ENCODE measurements at places on chromosomes 11 and 22. TPM values are rescaled to one million over a fixed set of nuclear protein-coding genes. Genes with fewer than 3 reads are reported as not detected.

Gene MEN1
- 8.4 TPM for total RNA-seq

Gene MS4A6A
- 64.0 TPM for total RNA-seq

Gene SCO2
- not detected for total RNA-seq

Gene CCT8L2
- total RNA-seq, result not detected

Gene IGSF9B
- total RNA-seq, result 41.7 TPM

Gene DAGLA
- total RNA-seq, result 4.3 TPM

Gene NLRP14
- total RNA-seq, result not detected

Gene PNPLA5
- total RNA-seq, result not detected

Gene CDK2AP2
- 67.3 TPM for total RNA-seq

DNA sequence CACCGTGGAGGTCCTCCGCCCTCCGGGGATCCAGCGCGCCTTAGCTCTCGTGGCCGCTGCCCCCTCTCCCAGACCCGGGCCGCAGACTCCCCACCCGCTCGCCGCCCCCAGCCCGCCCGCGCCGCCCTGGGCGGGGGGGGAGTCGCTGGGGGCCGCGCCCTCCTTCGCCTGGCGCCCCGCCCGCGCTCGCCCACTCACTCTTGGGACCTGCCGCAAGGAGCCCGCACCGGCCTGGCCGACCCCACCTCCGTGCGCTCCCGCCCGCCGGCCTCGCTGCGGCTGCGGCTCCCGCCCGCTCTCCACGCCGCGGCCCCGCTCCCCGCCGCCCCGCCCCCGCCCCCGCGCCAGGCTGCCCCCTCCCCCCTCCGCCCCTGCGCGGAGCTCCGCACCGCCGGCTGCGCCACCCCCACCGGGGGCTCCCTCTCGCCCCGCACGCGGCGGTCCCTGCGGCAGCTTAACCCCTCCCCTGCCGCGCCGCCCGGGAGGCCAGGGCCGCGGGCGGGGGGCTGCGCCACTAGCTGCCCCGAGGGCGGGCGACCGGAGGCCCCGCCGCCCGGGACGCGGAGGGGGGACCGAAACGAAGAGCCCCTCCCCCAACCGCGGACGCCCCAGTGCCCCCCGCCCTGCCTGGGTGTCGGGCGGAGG is 724 bp upstream of the RASGRP2 start:
- peak; percentile 67 for DNase-seq

- DNase-seq, result no peak
These were observed 2.4 kb upstream of the KAT5 start for GRCh38 chr11:65709661-65710060.

DNA sequence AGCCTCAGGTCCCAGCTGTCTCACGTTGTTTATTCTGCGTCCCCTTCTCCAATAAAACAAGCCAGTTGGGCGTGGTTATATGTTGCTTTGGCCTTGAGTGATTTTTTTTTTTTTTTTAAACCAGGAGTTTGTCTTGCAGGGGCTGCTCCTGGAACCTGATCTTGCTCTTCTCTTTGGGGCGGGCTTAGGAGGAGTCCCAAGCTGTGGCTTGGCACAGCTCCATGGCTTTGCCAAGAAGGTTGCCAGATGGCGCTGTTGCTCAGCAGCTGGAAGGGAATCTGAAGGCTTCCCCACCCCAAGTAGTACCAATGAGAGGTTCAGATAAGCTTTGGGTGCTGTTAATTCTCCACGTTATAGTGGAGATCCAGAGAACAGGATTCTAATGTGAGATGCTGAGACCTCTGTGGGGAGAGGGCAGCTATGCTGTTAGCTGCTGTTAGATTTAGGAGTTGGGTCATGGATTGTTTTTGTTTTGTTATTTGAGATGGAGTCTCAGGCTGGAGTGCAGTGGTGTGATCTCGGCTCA is 2.0 kb upstream of the FERMT3 start:
- DNase-seq, result peak; percentile 92

- peak; percentile 34 for DNase-seq
These were observed 46.2 kb upstream of the A4GALT start for GRCh38 chr22:42766860-42767259.

DNA sequence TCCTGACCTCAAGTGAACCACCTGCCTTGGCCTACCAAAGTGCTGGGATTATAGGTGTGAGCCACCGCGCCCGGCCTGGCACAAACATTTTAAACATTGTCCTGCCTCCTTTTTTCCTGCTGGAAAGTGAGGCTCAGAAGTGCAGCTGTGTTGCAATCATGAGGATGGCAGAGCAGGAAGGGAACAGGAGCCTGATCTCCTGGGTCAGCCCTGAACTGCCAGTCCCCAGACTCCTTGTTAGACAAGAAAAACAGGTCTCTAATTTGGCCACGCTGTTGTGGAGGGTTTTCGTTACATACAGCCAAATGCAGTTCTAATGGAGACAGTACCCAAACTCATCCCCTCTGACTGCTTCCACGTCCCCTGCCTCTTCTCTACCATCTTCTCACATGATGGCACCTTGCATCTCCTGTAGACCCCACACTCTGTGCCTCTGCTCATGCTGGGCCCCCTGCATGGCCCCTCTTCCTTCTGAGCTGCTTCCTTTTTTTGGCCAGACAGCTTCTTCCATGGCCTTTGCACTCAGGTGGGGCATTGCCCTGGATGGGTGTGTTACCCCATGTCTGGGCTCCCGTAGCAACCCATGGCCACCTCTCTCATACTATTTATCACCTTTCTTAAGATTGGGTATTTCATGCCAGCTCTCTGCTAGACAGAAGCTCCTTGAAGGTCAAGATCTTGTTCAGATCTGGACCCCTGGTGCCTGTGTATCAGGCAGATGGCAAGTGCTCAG is 227.1 kb downstream of the CEP164 start:
- DNase-seq, result no peak

GRCh38 chr11:133905677-133906156 is 51.1 kb downstream of the IGSF9B start:
- no peak for DNase-seq

DNA sequence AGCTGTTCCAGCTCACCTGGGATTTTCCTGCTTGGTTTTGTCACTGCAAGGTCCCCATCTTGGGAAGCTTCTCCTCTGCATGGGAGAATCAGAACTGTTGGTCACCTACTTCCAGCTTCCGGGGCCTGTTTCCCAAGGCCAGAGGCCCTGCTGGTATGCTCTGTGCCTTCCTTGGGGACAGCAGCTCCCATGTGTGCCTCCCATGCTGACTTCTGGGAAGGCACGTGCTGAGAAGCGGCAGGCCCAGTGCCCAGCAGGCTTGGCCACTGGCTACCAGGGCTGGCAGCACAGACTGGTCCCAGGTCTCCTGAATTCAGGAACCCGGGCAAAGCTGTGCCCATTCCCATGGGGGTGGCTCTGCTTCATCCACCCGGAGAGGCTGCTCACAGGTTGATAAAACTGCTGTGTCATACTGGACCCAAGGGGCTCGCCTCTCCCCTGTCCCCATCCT is 33.8 kb downstream of the MYEOV start:
- DNase-seq, result no peak

DNA sequence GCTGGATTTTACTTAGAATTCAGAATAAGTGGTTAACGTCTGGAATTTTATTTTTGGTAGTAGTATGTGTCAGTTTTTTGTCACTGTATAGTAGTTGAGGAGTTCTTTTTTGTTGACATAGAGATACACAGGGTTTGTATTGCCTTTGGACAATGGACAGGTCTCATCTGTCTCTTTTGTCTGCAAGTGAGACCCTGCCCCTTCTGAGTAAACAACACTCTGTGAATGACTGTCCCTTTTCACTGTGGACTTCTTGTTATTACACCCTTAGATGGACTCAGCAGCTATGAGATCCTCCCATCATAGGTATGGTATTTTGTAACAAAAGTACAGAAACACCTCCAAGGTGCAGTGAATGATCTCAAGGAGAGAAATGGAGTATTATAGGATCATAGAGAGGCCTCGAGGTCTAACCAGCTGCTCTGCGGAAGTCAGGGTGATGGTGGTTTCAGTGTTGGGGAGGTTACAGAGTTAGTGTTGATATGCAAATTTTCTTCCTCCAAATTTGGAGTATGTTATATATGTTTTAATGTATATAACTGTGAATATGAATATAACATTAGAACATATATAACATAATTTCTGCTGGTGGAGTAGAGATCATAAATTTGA is 7.8 kb downstream of the PPP6R3 start:
- DNase-seq, result no peak

- DNase-seq, result no peak
These were observed 23.7 kb downstream of the SCN4B start for GRCh38 chr11:118128721-118129470.

- DNase-seq, result peak; percentile 96
These were observed 7.6 kb upstream of the SERPINH1 start for GRCh38 chr11:75554258-75555022.

GRCh38 chr11:66866007-66866406 is 9.1 kb downstream of the LRFN4 start:
- no peak for DNase-seq

DNA sequence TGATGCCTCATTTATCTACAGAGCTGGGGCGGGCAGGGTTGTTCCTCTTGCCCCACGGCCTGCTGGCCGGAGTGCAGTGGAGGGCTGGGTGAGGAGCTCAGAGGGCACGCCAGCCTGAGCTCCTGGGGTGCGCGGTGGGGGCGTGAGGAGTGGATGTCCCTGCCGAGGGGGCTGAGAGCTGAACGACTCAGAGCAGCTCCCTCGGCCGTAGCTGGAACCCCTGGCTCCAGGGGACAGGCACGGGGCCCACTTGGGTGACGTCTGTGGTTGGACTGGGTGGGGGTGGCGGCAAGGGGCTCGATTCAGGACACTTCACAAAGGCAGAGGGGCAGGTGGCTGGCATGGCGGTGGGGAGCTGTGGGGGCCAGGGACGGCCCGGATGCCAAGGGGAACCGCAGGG is 62.4 kb downstream of the TRMU start:
- DNase-seq, result no peak

DNA sequence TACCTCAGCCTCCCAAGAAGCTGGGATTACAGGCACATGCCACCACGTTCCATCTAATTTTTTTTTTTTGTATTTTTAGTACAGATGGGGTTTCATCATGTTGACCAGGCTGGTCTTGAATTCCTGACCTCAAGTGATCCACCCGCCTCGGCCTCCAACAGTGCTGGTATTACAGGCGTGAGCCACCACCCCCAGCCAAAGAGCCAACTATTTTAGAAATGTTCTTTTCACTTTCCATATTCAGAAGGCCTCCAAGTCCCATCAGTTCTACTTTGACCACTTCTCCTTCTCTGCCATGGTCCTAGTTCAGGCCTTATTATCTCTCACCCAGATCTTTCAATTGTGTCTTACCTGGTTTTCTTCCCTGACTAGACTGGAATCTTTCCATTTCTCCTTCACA is 48.2 kb downstream of the CCDC83 start:
- DNase-seq, result no peak

GRCh38 chr11:103928040-103928801 is 108.2 kb upstream of the DDI1 start:
- DNase-seq, result no peak
